Epithelial cell of prostate (primary cell): ENCODE measurements at places on chromosomes 2 and 18.

DNA sequence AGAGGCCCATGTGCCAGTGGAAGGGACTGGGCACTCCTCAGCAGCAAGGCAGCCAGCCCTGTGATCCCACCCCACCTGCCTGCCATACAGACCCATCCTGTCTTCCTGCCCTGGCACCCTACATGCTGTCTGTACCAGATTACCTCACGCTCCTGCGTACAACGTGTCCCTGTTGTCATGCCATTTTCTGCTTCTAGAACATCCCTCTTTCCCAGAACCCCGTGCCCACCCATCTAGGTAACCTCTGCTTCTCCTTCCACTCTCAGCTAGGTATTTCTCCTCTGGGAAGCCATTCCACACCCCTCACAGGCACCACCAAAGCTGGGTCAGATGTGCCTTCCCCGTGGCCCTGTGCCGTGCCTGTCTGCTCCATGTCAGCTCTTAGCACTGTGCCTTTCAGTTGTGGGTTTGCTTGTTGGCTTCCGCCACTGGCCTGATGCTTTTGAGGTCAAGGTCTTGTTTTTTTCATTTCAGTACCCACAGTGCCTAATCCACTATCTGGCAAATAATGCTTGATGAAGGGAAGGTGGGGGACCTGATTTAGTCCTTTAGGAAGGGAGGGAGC lies 71.7 kb upstream of the ALPP start:
- no peak for DNase-seq

GRCh38 chr2:4047961-4048891 lies 344.9 kb downstream of the DCDC2C start:
- peak; percentile 3 for DNase-seq

DNA sequence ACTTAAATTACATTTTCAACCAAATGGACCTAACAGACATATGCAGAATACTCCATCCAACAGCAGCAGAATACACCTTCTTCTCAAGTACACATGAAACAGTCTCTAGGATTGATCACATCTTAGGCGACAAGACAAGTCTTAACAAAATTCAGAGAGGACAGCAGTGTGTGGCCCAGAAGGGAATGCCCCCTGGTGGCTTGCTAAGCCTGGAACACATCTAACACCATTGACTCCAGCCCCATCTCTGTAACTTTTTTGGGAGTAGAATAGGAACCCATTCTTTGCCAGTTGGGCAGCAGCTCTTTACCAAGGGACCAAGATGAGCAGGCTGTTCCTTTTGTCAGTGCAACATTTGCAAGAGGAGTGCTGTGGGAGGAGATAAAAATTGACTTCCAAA lies 249.9 kb downstream of the PLCL1 start:
- DNase-seq = no peak

DNA sequence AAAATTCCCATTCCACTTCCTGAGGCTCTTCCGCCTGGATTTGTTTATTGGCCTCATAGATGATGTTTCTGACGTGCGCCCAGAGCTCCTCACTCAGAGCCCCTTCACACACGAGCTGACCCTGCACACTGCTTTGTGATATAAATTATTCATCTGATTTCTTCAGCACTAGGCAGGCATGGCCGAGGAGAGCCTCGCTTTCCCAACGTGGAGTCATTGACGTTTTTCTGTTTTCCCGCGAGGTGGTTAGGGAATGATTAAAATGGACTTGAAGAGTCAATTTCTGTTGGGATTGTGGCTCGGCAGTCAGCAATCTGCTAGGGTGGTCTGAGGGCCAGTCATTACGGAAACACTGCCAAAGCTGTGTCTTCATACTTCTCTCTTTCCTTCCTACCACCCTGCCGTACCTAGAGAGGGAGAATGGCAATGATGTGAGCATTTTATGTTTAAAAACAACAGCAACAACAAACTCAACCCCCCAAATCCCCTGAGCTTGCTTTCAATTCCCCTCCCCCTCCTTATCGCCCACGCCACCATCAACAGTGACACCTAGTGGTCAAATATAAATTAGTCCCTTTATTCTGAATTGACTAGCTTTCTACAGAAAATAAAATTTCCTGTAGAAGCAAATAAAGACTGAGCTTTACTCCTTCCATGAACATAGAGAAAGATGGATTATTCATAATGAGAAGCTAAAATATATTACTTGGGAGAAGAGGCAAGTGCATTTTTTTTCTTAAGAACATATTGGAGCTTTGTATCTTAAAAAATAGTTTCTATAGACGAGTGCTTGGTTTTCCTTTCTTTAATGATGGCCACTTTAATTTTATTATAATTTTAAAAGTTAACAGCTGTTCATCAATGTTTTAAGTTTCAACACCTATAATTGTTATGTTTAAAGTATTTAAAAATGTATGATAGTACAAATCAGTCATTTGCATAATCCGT lies 285.1 kb downstream of the MTX2 start:
- DNase-seq = no peak

DNA sequence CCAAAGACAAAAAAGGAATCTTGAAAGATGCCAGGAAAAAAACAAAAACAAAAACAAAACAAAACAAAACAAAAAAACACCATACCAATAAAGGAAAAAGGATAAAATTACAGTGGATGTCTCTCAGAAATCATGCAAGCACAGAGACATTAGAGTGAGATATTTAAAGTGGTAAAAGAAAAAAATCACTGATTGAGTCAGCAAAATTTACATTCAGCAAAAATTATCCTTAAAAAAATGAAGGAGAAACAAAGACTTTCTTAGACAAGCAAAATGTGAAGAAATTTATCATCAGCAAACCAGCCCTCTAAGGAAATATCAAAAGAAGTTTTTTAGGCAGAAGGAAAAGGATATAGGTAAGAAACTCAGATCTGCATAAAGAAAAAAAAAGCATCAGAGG lies 10.2 kb upstream of the GKN1 start:
- no peak for DNase-seq

- DNase-seq = no peak
Measured at GRCh38 chr2:207694811-207695281, 16.6 kb upstream of the CCNYL1 start.

- DNase-seq = no peak
Measured at GRCh38 chr2:167209784-167210183, 321.5 kb downstream of the XIRP2 start.

- no peak for DNase-seq
Measured at GRCh38 chr18:23274638-23275482, 139.6 kb downstream of the CABLES1 start.

DNA sequence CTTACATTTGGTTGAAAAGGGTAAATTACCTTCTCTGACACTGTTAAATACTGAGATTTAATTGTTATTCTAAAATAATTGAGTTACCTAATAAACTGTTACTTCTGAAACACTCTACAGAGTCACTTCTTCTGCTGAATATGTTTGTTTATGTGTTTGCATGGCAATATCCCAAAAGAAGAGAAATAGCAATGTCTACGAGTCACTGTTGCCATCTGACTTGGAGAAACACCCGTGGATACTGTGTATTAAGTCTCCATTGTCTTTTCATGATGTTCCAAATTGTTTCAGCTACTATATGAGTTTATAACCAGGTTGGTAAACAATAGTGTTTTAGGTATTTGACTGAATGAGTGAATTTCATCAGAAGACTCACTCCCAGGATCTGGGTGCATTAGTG lies 754.2 kb upstream of the ID2 start:
- DNase-seq = no peak

DNA sequence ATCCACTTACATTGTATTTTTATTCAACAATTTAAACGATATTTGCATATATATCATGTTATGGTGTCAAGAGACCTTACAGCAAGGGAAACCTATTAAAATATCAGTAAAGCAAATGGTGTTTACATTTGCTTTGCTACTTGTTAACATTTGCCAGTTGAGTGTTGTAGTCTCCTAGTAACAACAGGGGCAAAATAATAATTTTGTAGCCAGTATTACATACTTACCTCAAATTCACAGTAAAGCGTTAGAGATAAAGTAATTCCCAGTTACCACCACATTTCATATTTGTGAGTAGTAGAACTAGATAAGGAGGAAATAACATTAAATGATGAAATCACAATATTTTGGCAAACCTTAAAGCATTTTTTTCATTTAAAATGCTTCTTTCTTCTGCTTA lies 71.3 kb downstream of the FASTKD2 start:
- no peak for DNase-seq

GRCh38 chr2:200129721-200130462 lies 174.5 kb downstream of the MAIP1 start:
- peak; percentile 24 for DNase-seq

DNA sequence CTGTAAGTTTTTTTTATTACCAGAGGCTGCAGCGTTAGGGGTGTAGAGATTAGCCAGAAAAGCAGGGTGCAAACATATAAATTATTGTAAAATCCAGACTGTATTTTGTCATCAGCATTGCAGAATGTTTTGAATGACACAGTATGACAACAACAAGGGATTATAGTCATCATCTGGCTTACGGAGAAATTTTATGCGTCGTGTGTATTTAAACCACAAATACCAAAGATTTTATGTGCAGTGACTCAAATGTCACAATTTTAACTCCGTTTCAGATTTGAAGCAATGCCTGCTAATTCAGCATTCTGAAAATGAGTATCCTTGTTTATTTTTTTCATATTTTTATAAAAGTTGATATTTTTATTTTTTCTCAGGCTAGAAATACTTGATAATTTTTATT lies 19.4 kb upstream of the TMX3 start:
- DNase-seq = no peak

GRCh38 chr2:47339745-47340541 lies 63.0 kb upstream of the MSH2 start:
- DNase-seq = peak; percentile 94

DNA sequence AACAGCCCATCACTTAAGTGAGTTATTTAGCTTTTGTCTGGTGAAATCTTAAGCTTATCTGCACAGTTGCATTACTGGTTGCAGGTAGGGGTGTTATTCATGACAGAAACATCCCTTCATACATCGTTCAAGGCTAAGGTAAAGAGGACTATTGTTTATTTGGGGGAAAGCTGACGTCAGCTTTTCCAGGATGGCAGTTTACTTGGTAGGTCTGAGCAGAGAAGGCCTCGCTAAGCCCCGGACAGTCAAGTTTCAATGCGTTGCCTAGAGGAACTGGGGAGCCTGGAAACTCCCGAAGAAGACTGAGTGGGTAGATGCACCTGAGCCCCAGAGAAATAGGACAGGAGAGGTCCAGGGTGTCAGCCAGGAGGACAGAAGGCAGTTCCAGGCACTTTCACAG lies 2.2 kb downstream of the RNU4ATAC start:
- DNase-seq = peak; percentile 40

- DNase-seq = no peak
Measured at GRCh38 chr2:88144914-88145497, 17.1 kb upstream of the FABP1 start.

GRCh38 chr2:137254052-137254451 lies 488.7 kb downstream of the THSD7B start:
- DNase-seq = no peak

DNA sequence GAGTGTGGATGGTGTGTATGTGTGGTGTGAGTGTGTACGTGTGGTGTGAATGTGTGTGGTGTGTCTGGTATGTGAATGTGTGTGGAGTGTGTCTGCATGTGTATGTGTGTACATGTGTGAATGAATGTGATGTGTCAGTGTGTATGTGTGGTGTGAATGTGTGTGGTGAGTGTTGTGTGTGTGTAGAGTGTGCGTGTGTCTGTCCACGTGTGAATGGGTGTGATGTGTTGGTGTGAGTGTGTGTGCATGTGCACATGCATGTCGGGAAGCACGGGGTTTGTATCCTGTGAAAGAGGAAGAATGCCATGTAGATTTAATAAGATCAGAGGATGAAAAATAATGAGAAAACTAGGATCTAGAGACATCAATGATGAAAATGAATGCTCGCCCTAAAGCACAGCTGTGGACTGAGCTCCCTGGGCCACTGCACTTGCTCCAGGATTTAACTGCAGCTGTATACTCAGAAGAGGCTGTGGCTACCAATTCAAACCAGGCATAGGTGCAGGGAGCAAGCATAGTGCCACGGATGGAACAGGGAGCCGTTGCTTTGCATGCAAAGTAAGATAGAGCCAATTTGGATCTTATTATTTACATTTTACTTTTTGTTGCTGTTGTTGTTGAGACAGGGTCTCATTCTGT lies 122.7 kb downstream of the DOCK10 start:
- no peak for DNase-seq

DNA sequence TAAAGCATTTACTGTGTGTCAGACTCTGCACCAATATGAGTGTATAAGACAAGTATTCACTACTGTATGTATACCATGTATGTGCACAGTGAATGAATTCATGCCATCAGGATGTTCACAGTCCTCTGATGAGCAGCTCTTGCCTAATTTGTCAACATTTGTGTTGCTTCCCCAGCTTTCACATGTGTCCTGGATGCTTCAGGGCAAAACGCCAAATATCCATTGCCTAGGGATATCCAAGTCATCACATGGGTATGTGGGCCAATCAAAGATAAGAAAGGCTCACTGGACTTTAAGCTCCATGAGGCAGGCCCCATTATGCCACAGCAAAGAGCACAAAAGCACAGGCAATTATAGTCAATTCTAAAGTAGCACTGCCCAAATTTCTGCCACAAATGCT lies 134.2 kb upstream of the CHAC2 start:
- DNase-seq = no peak

- no peak for DNase-seq
Measured at GRCh38 chr2:120526997-120527945, 181.3 kb downstream of the INHBB start.

- no peak for DNase-seq
Measured at GRCh38 chr2:148963461-148963860, 75.0 kb upstream of the LYPD6B start.

DNA sequence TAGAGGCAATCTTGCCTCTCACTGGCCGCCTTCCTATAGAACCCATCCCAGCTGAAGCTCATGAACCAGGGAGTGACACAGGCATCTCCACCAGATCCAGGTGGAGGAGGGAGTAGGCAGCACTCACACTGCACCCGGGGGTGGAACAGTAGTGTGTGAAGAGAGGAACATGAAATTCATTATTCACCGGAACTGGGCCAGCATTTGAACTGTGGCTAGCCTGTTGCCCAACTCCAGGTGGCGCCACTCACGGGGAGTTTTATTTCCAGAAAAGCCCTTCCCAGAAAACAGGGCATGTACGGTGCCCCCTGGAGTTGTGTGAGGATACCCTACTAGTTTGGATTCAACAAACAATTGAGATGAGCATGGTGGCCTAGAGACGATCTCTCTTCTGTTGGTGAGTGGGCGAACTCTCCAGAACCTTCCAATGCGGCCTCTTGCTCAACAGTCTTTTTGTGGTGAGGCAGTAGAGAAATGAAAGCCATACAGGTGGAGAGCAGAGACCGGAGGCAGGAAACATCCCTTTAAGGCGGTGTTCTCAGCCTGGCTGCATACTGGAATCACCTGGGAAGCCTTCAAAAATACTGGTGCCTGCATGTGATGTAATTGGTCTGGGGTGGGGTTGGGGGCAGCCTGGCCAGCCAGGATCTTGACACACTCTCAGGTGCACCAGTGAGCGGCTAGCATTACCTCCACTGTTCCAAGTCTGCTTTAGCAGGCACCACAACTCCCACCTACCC lies 73.5 kb upstream of the NEDD4L start:
- DNase-seq = no peak

DNA sequence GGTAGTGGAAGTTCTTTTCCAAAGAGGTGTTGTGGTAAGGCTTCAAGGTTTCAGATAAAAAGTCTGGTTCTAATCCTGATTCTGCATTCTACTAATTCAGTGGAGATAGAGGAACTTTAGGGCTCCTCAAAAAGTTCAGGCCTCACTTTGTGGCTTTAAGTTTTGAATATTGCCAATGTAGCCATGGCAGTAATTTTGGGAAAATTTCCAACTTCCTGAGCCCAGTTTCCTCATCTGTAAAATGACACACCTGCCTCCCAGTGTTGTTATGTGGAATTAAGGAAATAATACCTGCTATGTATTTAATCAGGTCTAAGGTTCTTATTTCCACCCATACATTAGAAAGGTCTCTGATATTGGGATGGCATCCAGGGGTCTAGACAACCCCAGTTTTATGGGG lies 147.6 kb upstream of the ITGA6 start:
- DNase-seq = no peak

- no peak for DNase-seq
Measured at GRCh38 chr2:30089171-30089570, 57.6 kb upstream of the YPEL5 start.
